Iris pigment epithelial cell (primary cell): ENCODE measurements at places on chromosomes 12 and 14.

- peak; percentile 12 for DNase-seq
Measured at GRCh38 chr14:34029921-34030334, 79.1 kb upstream of the EGLN3 start.

DNA sequence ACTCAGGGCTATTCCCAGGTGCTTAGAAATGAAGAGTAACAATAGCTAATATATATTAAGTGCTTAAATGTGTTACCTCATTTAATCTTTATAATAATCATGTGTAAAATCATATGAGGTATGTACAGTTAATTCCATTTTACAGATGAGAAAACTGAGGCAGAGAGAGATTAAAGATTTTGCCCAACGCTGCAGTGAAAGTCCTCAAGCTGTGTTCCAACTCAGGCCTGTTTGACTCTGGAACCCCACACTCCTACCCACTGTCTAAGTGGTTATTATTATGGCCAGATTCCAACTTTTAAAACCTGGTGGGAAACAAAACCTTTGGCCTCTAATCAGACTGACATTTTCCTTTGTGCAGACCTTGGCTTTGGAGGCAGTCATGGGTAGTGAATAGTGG is 10.2 kb downstream of the CMTM5 start:
- DNase-seq = no peak

DNA sequence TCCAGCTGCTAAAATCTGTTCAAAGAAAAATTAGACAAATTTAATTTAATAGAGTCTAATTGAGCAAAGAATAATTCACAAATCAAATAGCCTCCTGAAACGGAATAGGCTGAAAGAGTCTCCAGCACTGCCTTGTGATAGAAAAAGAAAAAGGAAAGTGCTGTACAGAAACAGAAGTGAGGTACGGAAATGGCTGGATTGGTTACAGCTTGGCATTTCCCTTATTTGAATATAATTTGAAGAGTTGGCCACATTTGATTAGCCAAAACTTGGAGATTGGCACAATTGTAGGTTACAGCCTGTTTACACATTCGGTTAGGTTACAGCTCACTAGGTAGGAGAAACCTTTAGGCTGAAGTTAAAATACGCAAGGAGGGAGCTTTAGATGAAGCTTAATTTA is 24.8 kb upstream of the PCED1B start:
- DNase-seq = no peak

DNA sequence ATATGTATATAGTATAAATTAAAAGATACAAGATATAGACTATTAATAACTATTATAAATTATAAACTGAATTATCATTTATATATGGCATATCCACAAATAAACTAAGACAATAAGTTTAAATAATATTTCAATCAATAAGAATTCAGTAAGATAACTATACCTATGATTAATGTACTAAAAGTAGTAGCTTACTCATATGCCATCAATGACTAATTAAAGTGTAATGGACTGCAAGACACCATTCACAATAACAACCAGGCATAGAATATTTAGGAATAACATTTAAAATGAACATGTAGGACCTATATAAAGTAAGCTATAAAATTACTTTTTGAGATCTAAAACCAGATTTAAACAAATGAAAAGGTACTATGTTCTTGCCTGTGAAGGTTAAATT is 18.8 kb downstream of the KCNC2 start:
- no peak for DNase-seq

GRCh38 chr12:89281539-89281867 is 70.8 kb downstream of the DUSP6 start:
- DNase-seq = no peak
